ENCODE measurements at places on chromosomes 2 and 18.

DNA sequence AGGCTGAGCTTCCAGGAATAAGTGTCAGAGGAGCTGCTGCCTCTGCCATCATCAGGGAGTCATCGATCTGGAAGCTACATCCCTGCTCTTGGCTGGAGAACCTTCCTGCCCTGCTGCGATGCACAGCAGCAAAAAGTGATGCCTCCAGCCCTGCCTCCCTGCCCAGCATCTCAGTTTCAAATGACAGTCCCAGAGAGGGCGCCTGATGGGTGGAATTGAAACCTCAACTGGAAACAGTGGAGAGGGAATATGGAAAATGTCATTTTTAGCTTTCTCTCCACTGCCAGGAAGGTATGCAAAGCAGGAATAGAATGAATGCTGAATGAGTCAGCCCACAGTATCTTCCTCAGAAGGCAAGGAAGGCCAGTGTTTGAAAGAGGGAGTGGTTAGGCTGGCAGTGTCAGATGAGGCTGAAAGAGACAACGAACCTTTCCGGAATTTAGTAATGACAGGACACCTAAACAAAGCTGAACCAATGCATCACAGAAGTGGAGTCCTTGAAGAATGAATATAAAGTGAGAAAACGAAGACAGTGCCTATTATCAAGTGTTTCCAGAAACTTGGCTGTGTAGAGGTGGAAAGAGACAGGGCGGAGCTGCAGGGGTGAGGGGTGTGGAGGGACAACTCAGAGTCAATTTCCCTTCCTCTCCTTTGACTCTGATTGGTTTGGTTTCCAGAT is 153.9 kb upstream of the NDUFV2 start:
- DNase-seq, result no peak

GRCh38 chr18:47750889-47751423 is 179.5 kb downstream of the SMAD2 start:
- no peak for DNase-seq

- no peak for DNase-seq
These were observed 19.4 kb upstream of the PAX3 start for GRCh38 chr2:222318026-222318711.

DNA sequence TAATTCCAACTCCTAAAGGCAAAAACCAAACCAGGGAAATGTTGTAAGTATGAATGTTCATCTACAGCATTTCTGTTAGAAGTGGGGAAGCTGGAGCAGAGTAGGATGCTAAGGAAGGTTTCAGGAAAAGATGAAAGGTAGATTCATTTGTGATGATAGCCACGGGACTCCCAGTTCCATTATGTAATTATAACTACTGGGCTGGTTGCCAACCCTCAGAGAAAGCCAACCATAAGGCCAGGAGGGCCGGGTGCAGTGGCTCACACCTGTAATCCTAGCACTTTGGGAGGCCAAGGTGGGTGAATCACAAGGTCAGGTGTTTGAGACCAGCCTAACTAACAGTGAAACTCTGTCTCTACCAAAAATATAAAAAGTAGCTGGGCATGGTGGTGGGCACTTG is 288.9 kb upstream of the ETAA1 start:
- no peak for DNase-seq

- DNase-seq, result no peak
These were observed 147.9 kb downstream of the MGAT5 start for GRCh38 chr2:134401789-134402188.

DNA sequence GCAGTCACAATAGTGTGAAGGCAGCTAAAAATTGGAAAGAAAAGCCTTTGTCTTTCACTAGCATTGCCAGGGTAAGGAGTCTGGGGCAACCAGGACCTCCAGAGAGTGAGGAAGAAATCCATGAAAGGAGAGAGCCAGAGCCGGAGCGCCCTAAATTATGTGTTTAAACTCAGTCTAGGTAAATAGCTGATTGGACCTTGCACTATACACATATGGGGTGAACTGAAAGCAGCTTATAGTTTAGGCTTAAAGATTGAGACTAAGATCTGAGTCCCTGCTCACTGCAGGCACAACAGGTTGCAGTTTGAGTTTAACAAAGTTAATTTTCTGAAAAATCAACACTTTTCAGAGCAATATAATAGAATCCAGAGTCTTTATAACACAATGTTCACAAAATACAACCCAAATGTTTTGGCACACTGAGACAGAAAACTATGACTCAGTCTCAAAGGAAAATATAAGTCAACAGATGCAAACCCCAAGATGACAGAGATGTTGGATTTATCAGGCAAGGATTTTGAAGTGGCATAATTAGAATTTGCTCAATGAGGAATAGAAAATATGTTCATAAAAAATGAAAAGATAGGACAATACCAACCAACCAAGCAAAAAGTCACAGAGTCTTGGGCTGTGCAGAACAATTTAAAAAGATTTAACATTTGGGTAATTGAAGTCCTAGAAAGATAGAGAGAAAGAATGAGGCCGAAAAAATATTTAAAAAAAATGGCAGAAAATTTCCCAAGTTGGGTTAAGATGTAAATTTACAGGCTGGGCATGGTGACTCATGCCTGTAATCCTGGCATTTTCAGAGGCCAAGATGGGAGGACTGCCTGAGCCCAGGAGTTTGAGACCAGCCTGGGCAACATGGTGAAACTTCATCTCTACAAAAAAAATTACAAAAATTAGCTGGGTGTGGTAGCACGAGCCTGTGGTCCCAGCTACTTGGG is 39.6 kb downstream of the DOK1 start:
- DNase-seq, result no peak

DNA sequence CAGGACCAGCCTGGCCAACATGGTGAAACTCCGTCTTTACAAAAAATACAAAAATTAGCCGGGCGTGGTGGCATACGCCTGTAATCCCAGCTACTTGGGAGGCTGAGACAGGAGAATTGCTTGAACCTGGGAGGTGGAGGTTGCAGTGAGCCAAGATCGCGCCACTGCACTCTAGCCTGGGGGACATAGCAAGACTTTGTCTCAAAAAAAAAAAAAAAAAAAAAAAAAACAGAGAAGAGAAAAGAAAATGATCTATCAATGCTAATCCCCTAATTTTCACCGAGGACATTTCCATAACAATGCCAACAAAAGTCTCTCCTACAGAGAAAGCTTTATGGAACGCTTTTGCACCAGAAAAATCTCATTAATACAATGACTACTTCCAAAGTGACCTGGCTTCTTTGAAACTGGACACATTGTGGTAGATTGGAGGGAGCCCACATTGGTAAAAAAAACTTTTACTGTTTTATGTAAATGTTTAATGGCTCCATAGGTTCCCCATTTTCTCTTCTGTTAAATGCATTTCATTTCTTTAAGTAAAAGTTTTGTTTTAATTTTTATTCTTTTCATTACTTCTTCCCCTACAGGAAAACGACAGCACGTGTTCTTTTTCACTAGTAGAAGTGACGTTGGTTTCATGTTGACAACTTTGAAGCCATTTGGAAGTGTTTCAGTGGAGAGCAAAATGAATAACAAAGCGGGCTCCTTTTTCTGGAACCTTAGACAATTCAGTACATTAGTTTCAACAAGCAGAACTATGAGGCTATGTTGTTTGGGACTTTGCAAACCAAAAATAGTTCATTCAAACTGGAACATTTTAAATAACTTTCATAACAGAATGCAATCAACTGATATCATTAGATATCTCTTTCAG is 888 bp downstream of the FASTKD2 start:
- DNase-seq, result no peak
